Activated CD4-positive, CD25-positive, alpha-beta regulatory T cell (primary cell): ENCODE measurements at places on chromosomes 11 and 22.

GRCh38 chr11:19368726-19369375 lies 128.1 kb upstream of the E2F8 start:
- no peak for DNase-seq

DNA sequence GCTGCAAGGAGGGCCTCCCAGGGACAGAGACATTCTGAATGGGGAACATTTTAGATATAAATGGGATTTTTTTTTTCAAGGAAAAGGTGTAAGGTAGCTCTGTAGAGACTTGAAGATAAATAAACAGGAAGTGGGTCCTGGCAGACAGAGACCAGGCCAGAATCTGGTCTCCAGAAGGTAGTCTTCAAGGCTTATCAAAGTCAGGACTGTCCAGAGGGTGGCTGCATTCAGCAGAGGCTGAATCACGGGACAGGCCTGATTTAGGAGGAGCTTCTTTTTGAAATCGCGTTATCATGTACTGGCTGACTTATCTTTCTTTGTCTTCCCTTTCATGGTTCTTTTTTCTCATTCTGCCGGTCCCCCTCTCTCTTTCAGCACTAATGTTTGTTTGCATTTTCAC lies 542.9 kb downstream of the NTM start:
- DNase-seq, result no peak

GRCh38 chr11:27861706-27862430 lies 161.6 kb upstream of the BDNF start:
- DNase-seq, result no peak

GRCh38 chr22:26229910-26230309 lies 60.6 kb downstream of the SEZ6L start:
- DNase-seq, result no peak

DNA sequence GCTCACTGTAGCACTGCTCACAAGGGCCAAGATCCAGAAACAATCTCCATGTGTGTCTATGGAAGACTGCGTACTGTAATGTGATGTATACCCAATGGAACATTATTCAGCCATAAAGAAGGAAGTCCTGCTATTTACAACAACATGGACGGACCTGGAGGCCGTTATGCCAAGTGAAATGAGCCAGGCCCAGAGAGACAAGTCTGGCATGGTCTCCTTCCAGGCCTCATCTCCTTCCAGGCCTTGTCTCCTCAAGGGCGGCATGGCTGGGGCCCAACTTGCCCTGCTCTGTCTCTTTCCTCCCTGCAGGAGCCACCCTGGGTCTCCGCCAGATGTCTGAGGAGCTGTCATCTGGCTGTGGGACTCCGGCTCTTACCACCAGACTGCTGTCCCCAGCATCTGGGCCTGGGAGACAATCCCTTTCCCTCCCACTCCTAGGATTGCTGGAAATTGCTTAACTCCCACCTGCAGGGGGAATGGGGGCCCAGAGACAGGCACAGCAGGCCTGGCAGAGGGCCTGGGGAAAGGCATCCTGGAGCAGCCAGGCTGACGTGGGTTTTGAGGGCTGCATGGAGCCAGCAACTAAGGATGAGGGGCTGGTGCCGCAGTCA lies 1326.6 kb downstream of the TBC1D22A start:
- DNase-seq, result no peak

DNA sequence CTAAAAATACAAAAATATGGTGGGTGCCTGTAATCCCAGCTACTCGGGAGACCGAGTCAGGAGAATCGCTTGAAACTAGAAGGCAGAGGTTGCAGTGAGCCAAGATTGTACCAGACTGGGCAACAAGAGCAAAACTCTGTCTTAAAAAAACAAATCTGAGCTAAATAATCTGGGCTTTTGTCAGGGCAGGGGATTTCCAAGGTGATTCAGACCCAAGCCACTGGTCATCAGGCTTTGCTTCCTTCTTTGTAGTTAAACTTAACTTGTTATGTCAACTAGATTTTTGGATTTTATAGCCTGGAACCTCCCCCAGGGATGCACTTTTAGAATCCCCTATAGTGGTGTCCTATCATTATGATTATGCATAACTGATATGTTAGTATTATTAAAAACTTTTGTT lies 27.0 kb upstream of the SLC22A8 start:
- no peak for DNase-seq

DNA sequence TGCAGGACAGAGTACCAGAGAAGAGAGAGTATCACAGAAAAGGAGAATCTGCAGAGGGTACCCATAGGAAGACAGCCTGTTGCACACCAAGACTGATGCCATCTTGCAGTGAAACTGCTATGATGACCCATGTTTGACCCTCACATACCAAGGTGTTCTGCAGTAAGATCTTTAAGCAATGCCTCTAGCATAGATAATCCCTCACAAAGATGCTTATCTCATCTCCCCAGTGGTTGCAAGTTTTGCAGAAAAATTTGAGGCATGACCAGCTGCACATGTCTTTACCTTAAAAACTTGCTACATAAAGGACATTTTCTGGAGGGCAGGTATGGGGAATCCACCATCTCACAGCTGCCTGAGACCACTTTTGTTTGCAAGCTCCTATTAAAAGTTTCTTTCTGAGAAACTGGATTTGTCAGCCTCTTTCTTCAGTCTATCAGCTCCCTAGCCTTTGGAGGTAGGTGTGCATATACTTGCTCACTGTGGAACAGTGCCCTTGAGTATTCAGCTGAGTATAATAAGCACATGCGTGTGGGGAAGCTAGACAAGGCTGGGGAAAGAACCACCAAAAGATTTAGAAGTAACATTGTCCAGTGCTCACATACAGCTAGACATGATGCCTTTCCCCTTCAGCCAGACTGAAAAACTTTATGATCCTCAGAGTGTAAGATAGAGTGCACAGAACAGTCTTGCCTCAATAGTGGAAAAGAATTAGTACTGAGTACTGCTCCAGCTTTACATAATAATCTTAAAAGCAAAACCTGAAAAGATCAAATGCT lies 100.3 kb upstream of the TEAD1 start:
- DNase-seq, result no peak

DNA sequence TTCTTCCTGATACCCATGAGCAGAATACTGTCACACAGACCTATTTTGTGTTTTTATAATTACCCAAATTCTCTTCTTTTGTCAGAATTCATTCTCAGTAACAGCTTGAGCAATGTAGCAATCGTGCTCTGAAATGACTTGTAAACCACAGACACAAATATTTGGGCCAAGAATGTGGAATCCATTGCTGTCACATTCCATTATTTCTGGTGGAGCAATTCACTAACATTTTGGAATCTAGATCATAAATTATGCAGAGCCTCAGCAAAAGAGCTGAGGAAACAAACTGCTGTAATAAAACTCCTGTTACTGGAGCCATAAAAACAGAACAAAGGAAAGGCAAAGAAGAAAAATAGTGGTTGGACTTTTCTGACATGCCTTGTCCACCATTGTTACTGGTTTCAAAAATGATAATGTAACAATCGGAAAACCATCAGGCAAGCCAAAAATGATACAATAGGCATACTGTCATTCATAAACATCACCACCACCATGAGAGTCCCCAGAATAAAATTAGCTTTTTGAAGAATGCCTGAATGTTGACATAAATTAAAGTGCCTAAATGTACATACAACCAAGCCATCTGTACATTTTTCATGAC lies 223.4 kb upstream of the PITPNB start:
- no peak for DNase-seq

DNA sequence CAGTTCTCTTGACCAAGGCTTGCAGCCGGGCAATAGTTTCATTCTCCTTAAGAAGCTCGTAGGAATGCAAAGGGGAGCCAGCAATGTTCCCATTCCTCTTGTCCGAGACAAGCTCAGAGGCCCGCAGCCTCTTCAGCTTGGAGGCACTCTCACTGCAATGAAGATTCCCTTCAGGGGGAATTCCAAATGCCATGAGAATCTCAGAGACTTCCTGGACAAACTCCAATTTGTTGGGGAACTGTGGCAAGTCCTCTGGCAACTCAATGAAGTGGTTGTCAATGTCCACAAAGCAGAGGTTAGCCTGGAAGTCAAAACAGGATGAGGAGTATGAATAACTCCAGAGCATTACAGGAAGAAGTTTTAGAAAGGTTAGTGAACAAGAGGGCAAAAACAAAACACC lies 84.4 kb downstream of the DENND5A start:
- no peak for DNase-seq

DNA sequence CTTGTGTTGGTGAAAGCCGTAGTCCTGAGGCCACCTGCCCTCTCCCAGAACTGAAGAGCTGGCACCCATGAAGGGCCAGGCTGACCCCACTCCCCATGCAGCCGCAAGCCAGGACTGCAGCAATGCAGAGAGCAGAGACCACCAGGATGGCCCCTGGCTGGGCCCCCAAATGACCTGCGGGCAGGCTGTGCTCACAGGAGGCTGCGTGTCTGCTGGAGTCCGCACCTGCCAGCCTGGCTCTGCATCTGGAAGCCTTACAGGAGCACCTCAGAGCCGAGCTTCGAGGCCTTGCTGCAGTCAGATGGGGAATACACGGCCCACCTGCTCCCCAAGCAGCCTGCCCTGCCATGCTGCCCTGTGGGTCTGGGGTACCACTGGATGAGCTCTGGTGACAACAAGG lies 1336.8 kb downstream of the TBC1D22A start:
- no peak for DNase-seq

DNA sequence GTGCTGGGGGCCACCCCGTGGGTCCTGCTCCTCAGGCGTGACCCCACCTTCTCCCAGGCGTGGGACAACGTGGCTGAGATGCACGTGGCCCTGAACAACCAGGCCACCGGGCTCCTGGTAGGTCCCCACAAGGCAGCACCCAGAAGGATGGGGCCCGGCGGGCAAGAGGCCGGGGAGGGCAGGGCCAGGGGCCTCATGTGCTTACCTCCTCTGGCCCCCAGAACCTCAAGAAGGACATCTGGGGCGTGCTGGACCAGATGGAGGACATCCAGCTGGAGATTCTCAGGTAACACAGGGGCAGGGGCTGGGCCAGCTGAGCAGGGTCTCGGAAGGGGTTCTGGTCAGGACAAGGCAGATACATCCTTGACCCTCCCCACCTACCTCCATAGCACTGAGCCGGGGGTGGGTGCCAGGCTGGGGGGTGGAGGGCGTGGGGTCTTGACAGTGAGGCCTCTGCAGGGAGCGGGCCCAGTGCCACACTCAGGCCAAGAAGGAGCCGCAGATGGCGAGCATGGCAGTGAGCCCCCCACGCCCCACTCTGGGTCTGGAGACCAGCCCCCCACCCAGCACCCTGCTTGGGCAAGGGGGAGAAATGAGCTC lies 186.3 kb downstream of the IGLL1 start:
- DNase-seq, result no peak

DNA sequence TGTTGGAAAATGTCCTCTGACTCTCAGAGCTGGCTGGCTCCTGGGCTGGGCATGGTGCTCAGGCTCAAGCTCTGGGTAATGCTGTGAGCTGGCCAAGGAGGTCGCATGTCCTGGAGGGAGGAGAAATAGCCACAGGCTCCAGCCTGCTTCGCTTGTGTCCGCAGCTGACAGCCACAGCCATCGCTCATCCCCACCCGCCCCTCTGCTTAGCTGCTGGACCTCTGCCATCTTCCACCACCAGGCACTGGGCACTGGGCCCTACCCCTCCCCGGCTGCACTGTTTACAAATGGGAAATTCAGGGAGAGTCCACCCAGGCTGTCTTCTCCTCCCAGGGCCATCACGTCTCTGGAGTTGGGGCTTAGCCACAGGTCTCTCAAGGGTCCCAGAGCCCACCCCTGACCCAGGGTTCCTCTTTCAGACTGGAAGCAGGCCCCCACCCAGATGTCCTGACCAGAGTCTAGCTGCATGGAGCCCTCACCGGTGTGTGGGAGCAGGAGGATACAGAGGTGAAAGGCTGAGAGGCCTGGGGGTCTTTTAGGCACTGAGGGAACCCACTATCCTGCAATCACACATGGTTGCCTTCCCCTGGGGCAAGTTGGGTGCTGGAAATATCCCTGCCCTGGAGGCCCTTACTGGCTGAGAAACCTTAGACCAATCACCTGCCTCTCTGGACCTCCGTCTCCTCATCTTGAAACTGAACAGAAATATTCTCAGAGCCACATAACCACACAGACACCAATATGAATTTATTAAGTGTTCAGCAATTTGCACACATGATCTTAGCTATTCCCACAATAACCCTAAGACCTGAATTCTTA lies 62.7 kb downstream of the CD82 start:
- no peak for DNase-seq

DNA sequence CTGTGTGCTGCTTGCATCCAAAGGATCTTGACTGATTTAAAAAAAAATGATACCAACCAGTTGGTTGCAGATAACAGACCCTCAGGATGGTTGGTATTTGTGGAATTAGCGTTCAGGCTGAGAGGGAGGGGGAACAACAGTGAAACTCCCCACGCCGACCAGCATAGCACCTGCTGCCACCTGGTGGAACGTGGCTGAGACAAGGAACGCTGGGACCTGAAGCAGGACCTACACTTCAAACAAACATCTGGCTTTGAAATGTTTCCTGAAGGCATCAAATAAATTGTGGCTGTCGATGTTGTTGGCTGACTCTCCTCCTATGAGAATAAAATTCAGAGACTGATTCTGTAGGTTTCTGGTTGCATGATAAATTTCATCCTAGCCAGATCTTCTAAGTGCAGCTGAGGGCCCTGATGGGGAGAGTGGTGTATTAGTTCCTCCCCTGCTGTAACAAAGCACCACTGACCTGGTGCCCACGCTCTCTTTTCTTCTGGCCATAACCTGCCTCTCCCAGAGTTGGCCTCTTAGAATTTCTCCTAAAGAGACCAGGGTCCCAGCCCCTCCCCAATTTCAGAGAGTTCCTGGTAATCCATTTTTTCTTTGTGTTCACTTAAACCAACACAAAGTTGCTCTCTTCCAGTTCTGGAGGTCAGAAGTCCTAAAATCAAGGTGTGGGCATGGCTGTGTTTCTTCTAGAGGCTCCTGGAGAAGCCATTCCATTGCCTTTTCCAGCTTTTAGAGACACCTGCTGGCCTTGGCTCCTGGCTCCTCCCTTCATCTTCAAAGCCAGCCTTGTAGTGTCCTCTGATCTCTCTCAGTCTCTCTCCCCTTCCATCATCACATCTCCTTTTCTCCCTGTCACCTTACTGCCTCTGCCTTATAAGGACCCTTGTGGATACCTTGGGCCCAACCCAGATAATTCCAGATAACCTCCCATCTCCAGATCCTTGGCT lies 17.3 kb downstream of the APOL2 start:
- DNase-seq, result no peak

DNA sequence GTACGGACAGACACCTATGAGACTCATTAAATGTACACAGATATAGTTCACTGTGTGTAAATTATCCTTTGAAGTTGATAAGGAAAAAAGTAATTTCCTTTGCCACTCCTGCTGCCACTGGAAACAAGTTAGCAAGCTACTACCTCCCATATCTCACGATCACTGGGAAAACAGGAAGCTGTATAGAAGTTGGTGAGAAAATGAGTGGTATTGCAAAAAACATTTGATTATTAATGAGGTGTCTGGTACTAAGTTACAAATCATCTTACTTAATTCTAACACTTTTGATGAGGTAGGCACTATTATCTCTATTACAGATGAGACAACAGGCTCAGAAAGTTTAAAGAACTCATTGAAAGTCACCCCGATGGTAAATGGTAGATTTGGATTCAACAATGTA lies 68.5 kb downstream of the GAB2 start:
- DNase-seq, result no peak
